Karpas-422 (cell line): ENCODE measurements at places on chromosomes 4 and X. TPM values are rescaled to one million over a fixed set of nuclear protein-coding genes. Genes with fewer than 3 reads are reported as not detected.
A peak's percentile ranks its signal among the peaks of the same experiment; 100 is the strongest.

Gene IQSEC2
- 0.07 TPM in 1 of 2 replicates, not detected in the other for total RNA-seq

GRCh38 chr4:40281913-40282312, 53.2 kb upstream of the CHRNA9 start:
- H3K27ac ChIP-seq: no peak overlapping the region
- no peak overlapping the region for H3K4me3 ChIP-seq
- DNase-seq: no peak
- peaks cover 11% of the 10 kb centered on the region for H3K4me1 ChIP-seq

Gene CCDC149
- 0.11 and 0.87 TPM in 2 replicates for total RNA-seq

Gene ZNF827
- total RNA-seq: 44.6 and 70.4 TPM in 2 replicates

DNA sequence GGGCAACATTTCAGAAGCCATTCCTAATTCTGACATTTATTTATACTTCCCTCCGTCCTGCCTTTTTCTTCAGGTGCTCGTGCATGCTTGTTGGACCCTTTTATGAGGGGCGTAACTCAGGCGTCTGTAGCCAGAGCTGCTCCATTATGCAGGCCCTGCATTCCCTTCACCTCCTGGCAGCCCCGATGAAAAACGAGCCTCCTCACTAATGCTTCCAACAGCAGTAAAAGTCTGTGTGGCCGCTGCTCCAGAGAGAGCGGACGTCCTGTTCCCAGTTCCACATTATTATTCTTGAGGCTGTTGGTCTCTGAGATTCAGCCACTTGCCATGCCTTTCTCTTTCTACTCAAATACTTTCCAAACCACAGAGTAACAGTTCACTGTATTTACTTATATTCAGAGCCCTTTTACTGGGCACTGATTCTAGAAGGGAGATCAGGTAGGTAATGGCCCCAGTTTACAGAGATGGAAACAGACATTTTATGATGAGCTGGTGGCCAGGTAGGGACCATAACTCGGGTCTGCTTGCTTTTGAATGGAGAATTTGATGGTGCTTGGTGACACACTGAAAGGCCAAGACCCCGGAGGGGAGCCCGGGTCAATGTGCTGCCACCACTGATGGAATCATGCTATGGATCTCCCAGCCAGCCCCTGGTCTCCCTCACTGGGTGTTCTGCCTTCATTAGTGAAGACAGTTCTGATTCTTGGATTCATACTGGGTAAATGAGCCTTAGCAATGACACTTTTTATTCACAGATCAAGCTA, 101.0 kb downstream of the GATB start:
- no peaks in the 10 kb centered on the region for H3K27me3 ChIP-seq
- no peak overlapping the region for H3K4me3 ChIP-seq
- H3K27ac ChIP-seq: no peak overlapping the region
- DNase-seq: no peak

Gene MAGED4
- total RNA-seq: not detected in 2 replicates

Gene TMEM154
- total RNA-seq: 0.14 and 0.22 TPM in 2 replicates

DNA sequence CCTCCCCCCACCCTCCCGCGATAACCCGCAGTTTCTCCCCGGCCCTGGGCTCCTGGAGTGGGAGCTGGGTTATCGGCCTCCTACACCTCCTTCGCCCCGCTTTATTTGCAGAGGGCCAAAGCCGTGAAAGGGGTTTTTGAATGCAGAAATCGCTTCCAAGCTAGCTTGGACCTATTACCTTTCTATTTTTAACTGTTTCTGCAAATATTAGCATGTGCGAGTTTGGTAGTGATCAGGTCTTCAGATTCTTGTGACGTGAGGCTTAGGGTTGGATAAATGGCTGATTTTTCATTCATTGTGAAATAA, 1.3 kb downstream of the USP9X start:
- peak overlapping the region; percentile 92 for H3K27ac ChIP-seq
- peak overlapping the region; percentile 79 for H3K4me3 ChIP-seq
- peaks cover 20% of the 10 kb centered on the region; the same call in 1 of the 2 replicates for H3K36me3 ChIP-seq
- no peak for DNase-seq
- H3K27me3 ChIP-seq: no peaks in the 10 kb centered on the region

GRCh38 chr4:64935469-64936001, 526.3 kb upstream of the TECRL start:
- H3K4me1 ChIP-seq: no peaks in the 10 kb centered on the region
- H3K4me3 ChIP-seq: no peak overlapping the region
- no peak overlapping the region for H3K27ac ChIP-seq
- no peak for DNase-seq

Gene STOX2
- total RNA-seq: not detected in 2 replicates

GRCh38 chr4:90030953-90031352, 96.2 kb upstream of the CCSER1 start:
- peaks cover 26% of the 10 kb centered on the region for H3K4me1 ChIP-seq
- no peak overlapping the region for H3K27ac ChIP-seq
- no peak overlapping the region for H3K4me3 ChIP-seq
- no peaks in the 10 kb centered on the region for H3K36me3 ChIP-seq
